K562 (cell line): ENCODE measurements at places on chromosomes 11 and 22. TPM values are rescaled to one million over a fixed set of nuclear protein-coding genes. Genes with fewer than 3 reads are reported as not detected.

The HEPN1 gene
- total RNA-seq, result not detected in 2 replicates

The GGTLC3 gene
- not detected in 2 replicates for total RNA-seq

The OR8D4 gene
- not detected in 2 replicates for total RNA-seq

The OR52A1 gene
- total RNA-seq, result 0.11 TPM in 1 of 2 replicates, not detected in the other

The FOLR1 gene
- 0.49 and 0.92 TPM in 2 replicates for total RNA-seq

The LRRC56 gene
- total RNA-seq, result 3.4 and 4.5 TPM in 2 replicates

DNA sequence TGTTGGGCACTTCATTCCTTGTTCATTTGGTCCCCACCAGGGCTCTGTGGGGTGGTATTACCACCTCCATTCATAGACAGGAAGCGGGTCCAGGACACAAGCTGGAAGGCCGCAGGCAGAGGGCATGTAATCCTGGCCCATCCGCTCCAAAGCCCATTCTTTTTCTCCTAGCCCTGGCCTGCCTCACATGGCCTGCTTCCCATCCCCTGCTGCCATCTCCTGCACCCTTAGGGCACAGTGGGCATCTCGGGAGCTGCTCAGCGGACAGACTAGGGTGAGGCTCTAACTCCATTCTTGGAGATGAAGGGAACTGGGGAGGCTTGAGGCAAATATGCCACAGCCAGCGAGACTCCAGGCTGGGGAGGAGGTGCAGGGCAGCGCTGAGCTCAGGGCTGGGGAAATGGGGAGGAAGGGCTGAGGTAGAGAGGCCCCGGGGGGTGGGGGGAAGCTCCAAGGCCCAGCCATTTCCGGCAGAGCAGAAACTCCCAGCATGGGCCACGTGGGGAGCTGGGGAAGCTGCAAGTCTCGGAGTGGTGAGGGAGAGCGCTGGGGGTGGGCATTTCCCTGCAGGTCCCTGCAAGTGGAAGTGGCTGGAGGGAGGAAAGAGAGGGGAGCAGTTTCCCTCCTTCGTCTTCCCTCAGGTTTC is 14.3 kb upstream of the BCL9L start:
- no peak for DNase-seq

DNA sequence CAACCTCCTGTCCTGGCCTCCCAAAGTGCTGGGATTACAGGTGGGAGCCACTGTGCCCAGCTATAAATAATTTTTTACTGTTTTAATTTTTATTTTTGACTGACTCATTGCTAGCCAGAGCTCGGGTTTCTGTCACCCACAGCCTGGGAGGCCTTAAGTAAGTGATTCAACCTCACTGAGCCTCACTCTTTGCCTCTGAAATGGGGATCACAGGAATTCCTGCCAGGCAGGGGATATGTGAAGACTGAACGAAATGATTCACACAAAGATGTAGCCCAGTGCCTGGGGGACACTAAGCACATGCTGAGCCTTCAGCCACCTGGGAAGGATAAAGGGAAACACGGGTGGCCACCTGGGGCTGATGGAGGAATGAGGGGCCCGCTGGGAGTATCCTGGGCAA is 3.8 kb upstream of the LRRC74B start:
- DNase-seq, result no peak

DNA sequence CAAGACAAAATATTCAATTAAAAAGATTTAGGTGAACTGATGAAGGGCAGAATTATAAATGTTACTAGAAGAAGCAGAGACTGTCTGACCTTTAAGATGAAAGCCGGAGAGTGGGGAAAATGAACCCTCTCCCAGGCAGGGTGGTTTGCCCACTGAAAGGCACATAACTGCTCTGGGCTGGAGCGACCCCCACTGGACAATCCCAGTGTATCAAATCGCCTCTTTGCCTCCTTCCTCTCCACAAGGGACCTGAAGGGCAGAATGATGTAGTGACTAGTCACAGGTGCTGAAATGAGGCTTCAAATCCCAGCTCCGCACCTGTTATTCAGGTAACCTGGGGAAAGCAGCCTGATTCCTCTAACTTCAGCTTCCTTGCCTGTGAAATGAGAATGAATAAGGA is 69.0 kb downstream of the EFCAB6 start:
- peak; percentile 7 for DNase-seq

- DNase-seq, result peak; percentile 79
These were observed 56.1 kb downstream of the IGLL5 start for GRCh38 chr22:22943521-22944267.

- DNase-seq, result peak; percentile 26
These were observed 32.8 kb downstream of the PITPNB start for GRCh38 chr22:27885977-27886842.
